ENCODE measurements at places on chromosomes 2 and 18.

DNA sequence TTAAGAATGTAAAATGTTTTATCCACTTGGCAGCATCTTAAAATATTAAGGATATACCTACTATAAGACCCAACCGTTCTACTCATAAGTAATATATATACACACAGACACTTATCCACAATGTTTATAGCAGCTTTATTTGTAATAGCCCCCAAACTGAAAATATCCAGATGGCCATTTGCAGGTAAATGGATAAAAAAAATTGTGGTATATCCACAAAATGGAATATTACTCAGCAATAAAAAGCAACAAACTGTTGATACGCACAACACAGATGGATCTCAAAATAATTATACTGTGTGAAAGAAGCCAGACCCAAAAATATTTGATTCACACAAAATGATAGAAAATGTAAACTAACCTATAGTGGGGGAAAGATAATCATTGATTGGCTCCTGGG is 122.0 kb downstream of the ARHGAP28 start:
- DNase-seq, result no peak

- no peak for DNase-seq
Measured at GRCh38 chr2:14761118-14761517, 128.6 kb downstream of the LRATD1 start.

DNA sequence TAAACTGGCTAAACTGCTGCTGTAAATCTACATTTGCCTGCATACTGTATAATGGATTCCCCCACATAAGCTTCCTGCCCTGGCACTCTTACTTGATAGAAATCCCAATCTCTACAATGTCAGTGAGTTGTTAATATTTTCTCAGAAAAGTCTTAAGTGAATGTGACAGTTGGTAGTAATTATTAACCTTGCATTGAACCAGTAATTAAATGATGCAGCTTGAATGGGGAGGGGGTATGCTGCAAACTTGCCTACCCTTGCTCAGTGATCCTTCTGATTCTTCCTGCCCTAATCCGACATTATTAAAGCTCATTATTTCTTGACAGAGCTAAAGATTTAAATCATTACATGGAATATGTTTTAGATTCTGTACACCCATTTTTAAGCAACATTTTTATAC is 119.0 kb upstream of the CDH7 start:
- no peak for DNase-seq

- no peak for DNase-seq
Measured at GRCh38 chr2:100425107-100425506, 7.6 kb upstream of the CHST10 start.

DNA sequence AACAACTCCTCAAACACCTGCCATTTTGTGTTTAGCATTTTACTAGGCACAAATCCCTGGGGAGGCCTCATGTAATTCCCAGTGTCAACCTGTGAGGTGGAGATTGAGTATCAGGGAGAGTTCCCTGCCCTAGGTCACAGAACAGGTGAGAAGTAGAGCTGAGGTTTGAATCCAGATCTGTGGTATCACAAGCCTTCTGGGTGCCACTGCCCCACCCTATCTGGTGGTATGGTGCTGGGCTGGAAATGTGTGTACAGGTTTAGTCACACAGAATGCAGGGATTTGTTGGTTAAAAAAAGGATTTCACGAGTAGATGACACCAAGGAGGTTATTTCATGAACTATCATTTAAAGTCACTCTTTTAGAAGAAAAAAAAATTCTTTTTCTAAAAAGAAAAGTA is 35.7 kb upstream of the PKDCC start:
- no peak for DNase-seq

GRCh38 chr18:48674758-48675351 is 136.0 kb downstream of the CTIF start:
- DNase-seq, result no peak

GRCh38 chr2:168593713-168594112 is 137.6 kb downstream of the CERS6 start:
- DNase-seq, result no peak

DNA sequence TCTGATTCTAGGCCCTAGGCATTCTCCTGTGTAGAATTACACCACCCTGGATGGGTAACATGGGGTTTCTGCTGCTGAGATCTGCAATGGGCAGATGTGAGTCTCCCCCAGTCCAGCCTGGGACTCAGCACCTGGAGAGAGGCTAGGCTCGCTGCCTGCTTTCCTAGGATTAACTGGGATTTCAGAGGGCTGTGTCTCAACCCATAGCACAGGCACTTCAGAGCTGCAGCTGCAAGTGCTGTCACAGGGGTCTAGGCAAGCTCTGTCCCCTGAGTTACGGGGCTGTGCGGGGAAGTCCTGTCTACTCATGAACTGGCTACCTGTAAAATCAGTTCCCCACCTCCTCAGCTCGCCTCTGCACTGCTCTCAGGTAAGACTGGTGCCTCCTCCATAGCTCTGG is 51.5 kb downstream of the CABLES1 start:
- no peak for DNase-seq

GRCh38 chr2:15243762-15244161 is 317.4 kb downstream of the NBAS start:
- DNase-seq, result no peak

Data from activated effector memory CD4-positive, alpha-beta T cell treated with Interleukin-2 at 50 U/mL for 16 hours (primary cell).